ENCODE measurements at places on chromosomes 16 and 17.

DNA sequence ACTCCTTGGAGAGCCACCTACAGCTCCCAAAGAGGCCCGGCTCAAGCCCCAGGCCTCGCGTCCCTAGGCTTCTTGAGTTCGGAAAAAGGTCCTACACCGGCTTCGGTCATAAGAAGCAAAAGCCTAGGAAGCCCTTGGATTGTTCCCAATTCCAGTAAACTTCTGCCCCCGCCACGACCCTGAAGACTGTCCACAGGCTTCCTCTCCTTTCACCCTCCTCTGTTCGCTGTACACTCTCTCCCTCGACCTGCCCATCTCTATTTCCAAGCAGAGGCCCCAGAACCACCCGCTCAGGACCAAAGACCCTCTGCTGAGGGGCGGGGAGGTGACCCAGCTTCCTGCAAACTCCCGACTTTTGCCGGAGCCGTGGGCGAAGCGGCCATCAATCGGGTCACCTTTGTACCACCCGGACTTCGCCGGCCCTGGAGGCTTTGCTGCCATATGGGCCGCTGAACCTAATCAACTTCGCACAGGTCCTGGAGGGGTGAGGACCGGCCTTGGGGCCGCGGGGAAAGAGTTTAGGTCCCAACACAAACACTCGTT lies 2.7 kb downstream of the HOXB2 start:
- DNase-seq, result no peak

DNA sequence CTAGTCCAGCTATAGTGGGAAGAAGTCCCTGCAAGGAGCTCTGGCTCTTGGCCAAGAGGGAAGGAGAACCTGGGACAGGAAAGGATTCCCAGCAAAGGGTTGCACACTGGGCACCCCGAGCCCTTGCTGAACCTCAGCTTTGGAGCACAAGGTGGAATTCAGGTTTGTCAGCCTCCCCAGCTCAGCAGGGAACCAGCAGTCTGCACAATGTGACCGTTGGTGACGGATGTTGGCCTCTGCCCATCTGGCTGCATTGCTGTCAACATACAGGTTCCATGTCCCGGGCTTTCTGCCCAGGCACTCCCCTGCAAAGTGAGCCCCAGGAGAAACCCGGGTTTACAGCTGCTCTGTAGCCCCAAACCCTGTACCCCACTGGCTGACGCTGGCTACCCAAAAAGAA lies 6.7 kb downstream of the RPRML start:
- no peak for DNase-seq

DNA sequence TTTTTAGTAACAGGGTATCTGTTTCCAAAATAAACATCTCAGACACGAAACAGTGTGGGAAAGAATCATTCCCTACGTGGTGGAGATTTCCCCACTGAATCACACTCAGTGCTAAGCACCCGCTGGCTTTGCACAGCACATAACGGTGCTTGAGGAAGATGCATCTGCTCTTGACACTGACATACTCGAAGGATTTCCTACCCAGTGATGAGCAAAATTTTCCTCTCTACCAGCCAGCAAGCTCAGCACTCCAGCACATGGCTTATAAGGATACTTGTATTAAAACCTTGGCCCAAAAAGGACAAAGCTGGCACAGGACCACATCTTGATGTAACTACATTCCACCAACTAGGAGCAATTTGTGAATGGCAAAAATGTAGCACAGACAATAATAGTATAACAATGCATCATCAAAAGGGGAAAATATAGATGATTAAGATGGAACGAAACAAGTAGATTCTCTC lies 59.0 kb downstream of the ANKFY1 start:
- DNase-seq, result no peak

DNA sequence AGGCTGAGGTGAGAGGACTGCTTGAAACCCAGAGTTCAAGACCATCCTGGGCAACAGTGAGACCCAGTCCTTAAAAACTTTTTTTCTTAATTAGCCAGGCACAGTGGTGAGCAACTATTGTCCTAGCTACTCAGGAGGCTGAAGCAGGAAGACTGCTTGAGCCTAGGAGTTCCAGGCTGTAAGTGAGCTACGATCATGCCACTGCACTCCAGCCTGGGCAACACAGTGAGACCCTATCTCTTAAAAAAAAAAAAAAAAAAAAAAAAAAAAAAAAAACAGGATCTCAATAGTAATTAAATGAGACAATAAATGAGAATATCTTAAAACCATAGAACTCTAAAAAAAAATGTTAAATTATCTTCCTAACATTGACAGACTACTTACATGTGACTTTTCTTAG lies 14.3 kb downstream of the SMURF2 start:
- no peak for DNase-seq

- no peak for DNase-seq
Measured at GRCh38 chr17:53472586-53472985, 350.1 kb upstream of the KIF2B start.

DNA sequence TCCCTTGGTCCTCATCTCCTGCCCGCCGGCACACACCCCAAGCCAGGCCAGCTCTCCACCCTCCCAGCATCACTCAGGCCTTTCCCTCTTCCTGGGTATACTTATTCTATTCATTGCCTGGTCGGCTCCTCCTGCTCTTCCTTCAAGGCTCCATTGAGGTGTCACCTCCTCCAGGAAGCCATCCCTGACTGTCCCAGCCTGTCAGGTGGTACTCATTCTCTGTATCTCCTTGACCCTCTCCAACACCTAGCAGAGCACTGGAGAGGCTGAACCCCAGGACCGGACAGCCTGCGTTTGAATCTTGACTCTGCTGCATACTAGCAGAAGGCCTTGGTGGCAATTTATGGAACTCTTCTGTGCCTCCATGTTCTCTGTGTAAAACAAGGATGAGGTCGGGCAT lies 428 bp upstream of the TNFRSF13B start:
- DNase-seq, result no peak

DNA sequence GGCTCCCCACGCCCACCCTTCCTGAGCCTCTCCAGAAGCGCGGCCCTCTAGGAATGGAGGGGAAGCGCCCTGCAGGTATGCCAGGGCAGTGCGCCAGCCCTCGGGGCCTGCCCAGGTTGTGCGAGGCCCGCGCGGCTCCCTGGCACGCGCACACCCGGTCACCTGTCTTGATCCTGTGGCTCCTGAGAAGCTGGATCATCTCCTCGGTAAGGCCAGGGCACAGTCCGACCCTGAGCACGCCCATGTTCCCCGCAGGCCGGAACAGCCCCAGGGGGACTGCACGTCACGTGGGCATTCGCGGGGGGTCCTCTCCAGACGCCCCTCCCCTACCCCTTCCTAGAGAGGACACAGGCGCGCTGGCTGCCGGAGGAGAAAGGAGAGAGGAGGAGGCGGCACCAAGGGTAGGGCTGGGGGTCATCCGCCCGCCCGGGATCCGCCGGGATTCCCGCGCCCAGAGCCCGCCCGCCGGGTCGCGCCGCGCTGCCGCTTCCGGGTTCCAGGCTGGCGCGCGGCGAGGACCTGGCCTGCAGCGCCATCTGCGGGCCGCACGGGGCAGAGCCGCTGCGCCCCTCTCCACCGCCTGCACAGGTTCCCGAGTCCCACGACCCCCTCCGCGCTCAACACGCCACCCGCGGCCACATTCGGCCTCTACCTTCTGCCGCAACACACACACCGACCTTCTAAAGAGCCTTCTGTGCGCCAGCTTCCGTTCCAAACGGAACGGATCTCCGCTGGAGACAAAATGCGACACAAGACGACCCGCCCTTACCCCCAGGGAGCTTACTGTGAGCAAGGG lies at the start of gene RAD51D:
RAD51D (minus strand) TSS at position 491 of the 796 bp plus-strand sequence; CDS start at position 244, 247 bp downstream.
- DNase-seq, result peak; percentile 90

DNA sequence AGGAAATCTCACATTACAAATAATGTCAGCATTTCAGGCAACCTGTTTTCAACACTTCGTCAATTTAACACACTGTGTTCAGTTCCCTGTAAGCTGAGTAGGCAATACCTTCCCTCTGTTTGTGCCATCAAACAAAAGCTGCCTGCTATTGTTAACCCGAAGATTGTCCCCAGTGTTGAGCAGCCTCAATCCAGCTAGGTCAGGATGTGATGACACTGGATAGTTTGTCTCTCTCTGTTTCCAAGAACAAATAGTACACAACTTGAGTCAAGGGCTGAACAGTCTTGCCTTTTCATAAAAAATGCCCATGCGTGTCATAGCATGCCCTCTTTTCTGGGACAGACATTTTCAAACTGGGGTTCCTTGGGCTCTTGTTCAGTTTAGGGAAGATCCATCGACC lies 36.4 kb downstream of the HSD17B2 start:
- DNase-seq, result no peak

GRCh38 chr17:77454242-77455095 lies 313.7 kb downstream of the SEC14L1 start:
- DNase-seq, result no peak

DNA sequence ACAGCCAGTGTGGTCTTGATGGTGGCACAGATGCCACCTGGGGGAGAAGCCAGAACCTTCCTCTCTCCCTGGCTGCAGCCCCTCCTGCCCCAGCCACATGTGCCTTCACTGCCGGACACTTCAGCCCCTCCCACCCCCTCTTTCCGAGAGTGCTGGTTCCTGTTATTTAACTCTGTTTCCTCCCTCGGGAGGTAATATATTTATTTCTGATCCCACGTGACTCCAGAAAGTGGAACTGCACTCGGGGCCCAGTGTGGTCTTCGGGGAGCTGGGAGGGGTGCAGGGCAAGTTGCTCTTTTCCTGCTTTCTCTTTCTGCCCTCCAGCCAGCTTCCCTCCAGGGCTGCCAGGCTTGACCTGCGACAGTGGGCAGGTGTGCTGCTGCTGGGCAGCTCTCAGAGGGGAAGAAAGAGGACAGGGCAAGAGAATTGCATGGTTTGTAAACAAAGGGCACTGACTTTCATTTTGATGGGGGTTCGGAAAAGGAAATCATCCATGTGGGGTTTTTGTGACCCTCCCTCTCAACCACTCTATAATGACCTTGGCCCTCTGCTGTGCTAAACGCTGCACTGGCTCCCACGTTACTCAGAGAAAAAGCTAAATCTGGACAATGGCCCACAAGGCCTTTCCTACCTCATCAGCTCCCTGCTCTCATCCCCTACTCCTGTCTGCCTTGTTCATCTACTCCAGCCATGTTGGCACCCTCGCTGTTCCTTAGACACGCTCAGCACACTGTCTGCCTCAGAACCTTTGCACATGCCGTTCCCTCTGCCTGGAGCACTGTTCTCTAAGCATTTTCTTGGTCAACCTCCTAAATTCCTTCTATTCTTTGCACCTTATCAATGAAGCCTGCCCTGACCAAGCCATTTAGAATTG lies 8.2 kb upstream of the CIITA start:
- DNase-seq, result no peak

DNA sequence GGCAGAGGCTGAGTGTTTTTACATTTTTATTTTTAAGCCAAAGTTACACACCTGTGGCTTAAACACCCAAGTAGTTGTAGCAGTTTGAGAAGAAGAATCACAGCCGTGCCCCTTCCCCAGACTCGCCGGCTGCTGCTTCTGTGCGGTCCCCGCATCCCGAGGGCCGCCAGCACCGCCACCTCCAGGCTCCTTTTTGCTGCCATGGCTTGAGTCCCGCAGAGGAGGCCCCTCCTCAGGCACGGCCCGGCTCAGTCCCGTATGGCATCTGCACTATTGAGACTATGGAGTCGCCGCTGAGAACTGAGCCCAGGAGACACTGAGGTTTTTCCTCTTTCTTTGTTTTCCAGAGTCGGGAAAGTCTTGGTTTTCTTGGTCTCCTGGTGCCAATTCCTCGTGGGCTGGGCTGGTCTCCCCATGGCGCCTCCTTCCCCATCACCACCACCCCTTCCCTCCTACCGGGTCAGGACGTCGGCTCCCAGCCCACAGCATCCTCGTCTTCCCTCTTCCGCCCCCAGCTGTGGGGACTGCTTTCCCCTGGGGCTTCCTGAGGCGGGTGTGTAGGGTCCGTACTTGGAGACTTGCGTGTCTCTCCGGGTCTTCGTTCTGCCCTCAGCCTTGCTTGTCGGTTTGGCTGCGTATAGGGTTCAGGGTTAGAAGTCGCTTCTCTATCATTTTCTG lies 32.6 kb upstream of the CDH15 start:
- DNase-seq, result no peak
